ENCODE measurements at places on chromosomes 1 and 21.

DNA sequence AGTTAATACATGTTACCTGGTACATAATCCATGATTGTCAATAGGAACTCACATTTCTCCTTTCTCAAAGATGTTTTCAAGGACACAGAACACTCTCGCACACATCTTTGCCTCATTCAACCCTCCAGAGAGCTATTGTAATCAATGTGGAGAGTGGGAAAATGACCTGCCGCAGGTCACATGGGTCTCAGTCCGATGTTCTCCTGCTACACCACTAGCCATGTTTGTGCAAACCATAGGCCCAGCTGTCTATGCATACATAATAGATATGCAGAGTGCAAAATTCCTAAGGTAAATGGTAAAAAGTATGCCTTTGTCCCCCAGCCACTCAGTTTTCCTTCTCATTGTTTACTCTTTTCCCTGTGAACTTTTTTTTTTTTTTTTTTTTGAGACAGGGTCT is 89.2 kb downstream of the ADSS2 start:
- no peak for DNase-seq

DNA sequence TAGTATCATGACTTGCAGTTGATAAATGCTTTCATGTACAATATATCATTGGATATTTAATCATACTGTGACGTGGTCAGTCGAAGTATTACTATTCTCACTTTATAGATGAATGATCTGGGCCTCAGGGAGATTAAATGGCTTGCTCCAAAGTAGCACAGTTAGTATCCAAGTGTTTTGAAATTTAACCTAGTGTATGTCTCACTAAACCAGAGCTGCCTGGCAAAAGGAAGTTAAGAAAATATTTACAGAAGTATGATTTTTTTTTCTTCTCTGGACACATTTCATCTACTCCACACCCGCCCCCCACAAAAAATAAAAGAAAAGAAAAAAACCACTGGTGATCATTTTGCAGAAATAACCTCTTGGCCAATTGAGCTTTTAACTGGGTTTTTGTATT is 71.9 kb upstream of the CXADR start:
- DNase-seq = no peak

- no peak for DNase-seq
Observed at GRCh38 chr1:33330906-33331305, 10.0 kb upstream of the A3GALT2 start.

- no peak for DNase-seq
Observed at GRCh38 chr1:240888039-240888786, 276.3 kb upstream of the GREM2 start.

GRCh38 chr1:72366466-72366865 is 84.1 kb upstream of the NEGR1 start:
- DNase-seq = no peak

- DNase-seq = no peak
Observed at GRCh38 chr1:202199040-202199889, 5.7 kb downstream of the LGR6 start.

- DNase-seq = no peak
Observed at GRCh38 chr1:40634901-40635655, 30.4 kb downstream of the RIMS3 start.

GRCh38 chr21:32455548-32455947 is 43.0 kb downstream of the EVA1C start:
- DNase-seq = no peak

GRCh38 chr21:36023092-36023480 is 37.2 kb downstream of the SETD4 start:
- no peak for DNase-seq

GRCh38 chr1:61175976-61176375 is 93.6 kb downstream of the NFIA start:
- DNase-seq = no peak

DNA sequence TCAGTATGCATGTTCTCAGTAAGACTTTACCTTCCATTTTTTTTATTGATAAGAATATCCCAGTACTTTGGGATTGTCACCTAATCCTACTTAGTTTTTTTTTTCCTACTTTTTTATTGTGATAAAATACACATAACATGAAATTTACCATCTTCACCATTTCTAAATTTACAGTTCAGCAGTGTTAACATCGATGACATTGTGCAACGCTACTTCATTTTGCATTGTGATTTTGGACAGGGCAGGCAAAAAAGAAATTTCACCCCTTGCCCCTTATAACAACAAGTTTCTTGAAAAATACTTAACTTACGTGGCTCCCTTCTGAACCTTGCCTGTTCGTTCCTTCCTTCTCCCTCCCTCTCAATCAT is 92.4 kb downstream of the ATP1A1 start:
- DNase-seq = no peak

- DNase-seq = no peak
Observed at GRCh38 chr1:172602706-172603105, 56.2 kb upstream of the FASLG start.

DNA sequence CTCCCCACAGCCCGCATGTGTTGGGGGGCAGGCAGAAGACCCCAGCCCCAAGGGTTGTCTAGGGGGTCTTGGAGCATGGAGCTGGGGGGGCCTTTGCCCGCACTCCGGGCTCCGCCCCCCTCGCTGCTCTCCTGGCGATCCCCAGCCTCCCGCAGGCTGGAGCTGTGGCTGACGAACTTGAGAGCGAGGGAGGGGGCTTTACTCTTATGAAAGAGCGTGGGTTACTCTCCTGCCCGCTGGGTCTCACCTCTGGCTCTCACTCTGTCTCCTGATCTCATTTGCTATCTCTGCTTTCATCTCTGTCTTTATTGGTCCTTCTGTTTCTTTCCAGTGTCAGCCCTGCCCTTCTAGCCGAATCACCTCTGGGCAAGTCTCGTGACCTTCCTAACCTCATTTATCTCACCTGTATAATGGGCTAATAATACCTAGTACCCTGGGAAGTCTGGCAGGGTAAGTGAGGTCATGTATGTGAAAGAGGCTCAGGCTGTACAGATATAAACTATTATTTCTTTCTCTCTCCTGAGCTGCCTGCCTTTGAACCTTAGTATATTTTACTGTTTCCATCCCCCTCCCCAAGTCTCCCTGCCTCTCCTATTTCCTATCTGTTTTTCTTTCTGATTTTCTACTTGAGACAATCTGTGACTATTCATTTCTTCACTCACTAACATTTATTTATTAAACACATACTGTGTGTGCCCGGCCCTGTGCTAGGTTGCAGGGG is 731 bp downstream of the EFNA4 start:
- no peak for DNase-seq
